ENCODE measurements at places on chromosomes 3 and 15. TPM values are rescaled to one million over a fixed set of nuclear protein-coding genes. Genes with fewer than 3 reads are reported as not detected.

GRCh38 chr3:79038057-79038456 is 729.7 kb downstream of the ROBO1 start:
- H3K27me3 ChIP-seq: no peaks in the 10 kb centered on the region
- H3K27ac ChIP-seq: no peak overlapping the region
- H3K36me3 ChIP-seq: no peaks in the 10 kb centered on the region
- H3K4me3 ChIP-seq: no peak overlapping the region
- peak; percentile 26 for DNase-seq

- H3K27ac ChIP-seq: no peak overlapping the region
- no peak overlapping the region for H3K4me3 ChIP-seq
- no peaks in the 10 kb centered on the region for H3K4me1 ChIP-seq
- peaks cover 37% of the 10 kb centered on the region for H3K27me3 ChIP-seq
- no peak for DNase-seq
Observed at GRCh38 chr15:72676838-72677237, 9.1 kb downstream of the HIGD2B start.

DNA sequence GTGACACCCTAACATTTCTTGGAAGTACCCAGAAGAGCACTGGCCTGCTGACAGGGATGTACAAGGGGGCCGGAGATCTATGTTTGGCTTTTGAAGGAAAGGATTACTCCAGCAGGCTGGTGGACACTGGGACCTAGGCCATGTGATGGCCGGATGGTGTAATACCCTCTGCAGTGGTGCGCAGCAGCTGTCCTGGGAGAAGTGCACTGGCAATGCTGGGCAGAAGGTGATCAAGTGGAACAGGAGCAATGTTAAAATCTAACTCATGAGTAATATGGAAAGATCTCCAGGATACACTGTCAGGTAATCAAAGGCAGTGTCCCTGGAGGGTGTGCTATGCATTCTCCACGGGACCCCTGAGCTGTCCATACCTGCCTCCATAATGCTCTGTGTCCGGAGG is 71.2 kb upstream of the POMGNT2 start:
- H3K36me3 ChIP-seq: no peaks in the 10 kb centered on the region
- H3K4me3 ChIP-seq: no peak overlapping the region
- no peak for DNase-seq
- no peak overlapping the region for H3K27ac ChIP-seq

GRCh38 chr3:38152609-38153008 is 12.7 kb upstream of the OXSR1 start:
- no peak overlapping the region for H3K27ac ChIP-seq
- H3K4me3 ChIP-seq: no peak overlapping the region
- no peaks in the 10 kb centered on the region for H3K27me3 ChIP-seq
- no peaks in the 10 kb centered on the region for H3K36me3 ChIP-seq
- H3K4me1 ChIP-seq: no peaks in the 10 kb centered on the region

DNA sequence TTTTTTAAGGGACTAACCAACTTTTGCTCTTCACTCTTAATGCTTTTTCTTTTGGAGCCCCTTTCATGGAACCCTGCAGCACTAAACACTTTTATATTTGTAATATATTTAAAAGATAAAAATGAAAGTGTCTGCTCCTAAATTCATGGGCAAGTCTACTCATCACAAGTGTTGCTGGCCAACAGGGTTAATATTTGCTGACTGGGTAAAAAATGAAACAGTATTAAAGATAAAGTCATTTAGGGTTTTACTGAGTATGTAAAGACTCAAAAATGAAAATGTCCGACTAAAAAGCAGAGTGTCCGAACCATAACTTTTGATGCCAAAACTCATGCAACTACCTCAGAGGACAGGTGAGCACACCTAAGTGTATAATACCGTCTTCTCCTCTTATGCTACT is 54.0 kb downstream of the MOBP start:
- DNase-seq: no peak
- no peak overlapping the region for H3K4me3 ChIP-seq
- no peaks in the 10 kb centered on the region for H3K4me1 ChIP-seq
- no peak overlapping the region for H3K27ac ChIP-seq
- H3K27me3 ChIP-seq: no peaks in the 10 kb centered on the region
- H3K36me3 ChIP-seq: no peaks in the 10 kb centered on the region

GRCh38 chr15:80444680-80445251 is 40.6 kb downstream of the ARNT2 start:
- no peak overlapping the region for H3K4me3 ChIP-seq
- no peak for DNase-seq

DNA sequence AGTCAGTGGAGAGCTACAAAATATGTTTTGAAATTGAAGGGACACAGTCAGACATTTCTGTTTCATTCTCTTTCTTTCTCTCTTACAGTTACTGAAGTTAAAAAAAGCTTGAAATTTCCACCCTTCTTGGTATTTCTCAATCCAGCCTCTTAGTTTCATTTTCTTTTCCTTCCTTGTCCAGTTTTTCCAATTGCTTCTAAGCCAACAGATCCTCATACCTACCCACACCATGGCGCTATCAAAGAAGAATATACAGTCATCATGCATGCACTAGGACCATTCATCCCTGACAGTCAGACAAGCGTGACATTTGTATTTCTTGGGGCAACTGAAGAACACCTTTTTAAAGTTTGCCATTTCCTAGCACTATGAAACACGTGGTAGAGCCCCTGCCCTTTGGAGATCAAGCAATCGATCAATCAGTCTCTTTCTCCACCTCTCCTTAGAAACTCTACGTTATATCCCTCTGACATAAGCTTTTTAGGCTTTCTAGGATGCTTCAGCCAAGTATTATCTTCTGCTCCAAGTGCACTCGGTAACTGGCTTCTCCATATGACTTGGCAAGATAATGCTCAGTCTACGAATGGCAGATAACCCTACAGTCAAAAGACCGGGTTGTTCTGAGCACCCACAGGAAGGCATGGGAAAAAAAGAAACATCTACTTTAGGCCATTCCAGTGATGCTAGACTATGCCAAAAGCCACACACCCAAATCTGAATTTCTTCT is 65.4 kb downstream of the FBN1 start:
- H3K27me3 ChIP-seq: no peaks in the 10 kb centered on the region
- H3K4me3 ChIP-seq: no peak overlapping the region
- peak; percentile 27 for DNase-seq
- no peak overlapping the region for H3K27ac ChIP-seq
- peaks cover 1% of the 10 kb centered on the region for H3K36me3 ChIP-seq
- peaks cover 7% of the 10 kb centered on the region for H3K4me1 ChIP-seq

- no peak overlapping the region for H3K27ac ChIP-seq
- no peaks in the 10 kb centered on the region for H3K4me1 ChIP-seq
- H3K36me3 ChIP-seq: no peaks in the 10 kb centered on the region
Observed at GRCh38 chr15:29376590-29376989, 107.0 kb upstream of the NSMCE3 start.

DNA sequence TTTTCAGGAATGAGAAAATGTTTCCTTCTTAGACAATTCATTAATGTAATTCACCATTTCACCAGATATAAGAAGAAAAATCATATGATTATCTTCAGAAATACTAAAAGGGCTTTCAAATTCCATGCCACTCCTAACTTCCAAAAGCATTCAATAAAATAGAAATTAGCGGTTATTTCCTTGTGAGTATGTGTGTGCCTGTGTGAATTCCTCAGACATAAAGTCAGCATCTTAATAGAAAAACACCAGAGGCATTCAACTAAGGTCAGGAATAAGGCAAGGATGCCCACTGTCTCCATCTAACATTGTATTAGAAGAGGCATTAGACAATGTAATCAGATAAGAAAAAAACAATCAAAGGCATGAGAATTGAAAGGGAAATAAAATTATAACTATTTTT is 88.4 kb downstream of the PLCH1 start:
- no peaks in the 10 kb centered on the region for H3K27me3 ChIP-seq
- H3K36me3 ChIP-seq: no peaks in the 10 kb centered on the region
- no peak overlapping the region for H3K27ac ChIP-seq
- H3K4me1 ChIP-seq: no peaks in the 10 kb centered on the region
- DNase-seq: no peak
- no peak overlapping the region for H3K4me3 ChIP-seq

GRCh38 chr3:156862338-156862737 is 36.2 kb downstream of the LEKR1 start:
- H3K27ac ChIP-seq: no peak overlapping the region
- DNase-seq: no peak
- H3K4me3 ChIP-seq: no peak overlapping the region

DNA sequence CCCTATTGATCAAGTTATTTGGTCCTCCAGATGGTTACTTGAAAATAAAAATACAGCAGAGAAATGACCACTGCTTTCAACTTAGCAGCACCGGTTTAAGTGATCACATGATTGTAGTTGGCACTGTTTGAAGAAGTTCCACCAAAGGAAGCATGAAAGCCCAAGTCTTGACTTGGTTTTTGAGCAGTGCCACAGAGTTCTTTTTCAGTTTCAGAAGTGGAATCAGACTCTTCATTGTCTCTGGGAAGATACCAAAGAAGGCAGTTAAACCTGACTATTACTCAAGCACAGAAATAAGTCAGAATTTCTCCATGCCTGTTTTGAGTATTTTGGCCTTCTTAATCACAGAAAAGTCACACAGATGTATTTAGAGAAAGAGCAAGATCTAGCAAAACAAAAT is 66.7 kb downstream of the BBX start:
- H3K36me3 ChIP-seq: peaks cover 2% of the 10 kb centered on the region
- no peaks in the 10 kb centered on the region for H3K27me3 ChIP-seq
- no peak overlapping the region for H3K4me3 ChIP-seq
- no peak for DNase-seq
- H3K27ac ChIP-seq: no peak overlapping the region

DNA sequence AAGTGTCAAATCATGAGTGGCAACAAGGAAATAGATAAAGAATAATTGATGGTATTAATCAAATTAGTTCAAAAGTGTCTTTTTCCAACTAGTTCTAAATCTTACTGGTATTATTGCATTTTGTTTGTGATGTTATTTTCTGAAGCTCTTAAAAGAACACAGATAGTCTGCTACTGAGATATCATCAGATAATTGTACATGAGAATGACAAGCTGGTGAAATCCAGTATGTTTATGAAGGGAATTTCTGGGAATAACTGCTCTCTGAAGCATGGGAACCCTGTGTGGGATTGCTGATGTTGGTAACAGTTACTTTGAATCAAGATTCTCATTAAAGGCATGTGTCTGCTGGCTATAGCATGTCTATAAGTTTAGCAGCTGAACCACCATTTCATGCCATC is 190.3 kb upstream of the CDIN1 start:
- H3K36me3 ChIP-seq: no peaks in the 10 kb centered on the region
- no peaks in the 10 kb centered on the region for H3K4me1 ChIP-seq
- H3K27ac ChIP-seq: no peak overlapping the region
- H3K27me3 ChIP-seq: no peaks in the 10 kb centered on the region

GRCh38 chr3:172776049-172776717 is 25.7 kb downstream of the ECT2 start:
- H3K27me3 ChIP-seq: no peaks in the 10 kb centered on the region
- H3K36me3 ChIP-seq: peaks cover 2% of the 10 kb centered on the region
- peaks cover 8% of the 10 kb centered on the region for H3K4me1 ChIP-seq
- no peak overlapping the region for H3K4me3 ChIP-seq
- H3K27ac ChIP-seq: peak overlapping the region; percentile 80

DNA sequence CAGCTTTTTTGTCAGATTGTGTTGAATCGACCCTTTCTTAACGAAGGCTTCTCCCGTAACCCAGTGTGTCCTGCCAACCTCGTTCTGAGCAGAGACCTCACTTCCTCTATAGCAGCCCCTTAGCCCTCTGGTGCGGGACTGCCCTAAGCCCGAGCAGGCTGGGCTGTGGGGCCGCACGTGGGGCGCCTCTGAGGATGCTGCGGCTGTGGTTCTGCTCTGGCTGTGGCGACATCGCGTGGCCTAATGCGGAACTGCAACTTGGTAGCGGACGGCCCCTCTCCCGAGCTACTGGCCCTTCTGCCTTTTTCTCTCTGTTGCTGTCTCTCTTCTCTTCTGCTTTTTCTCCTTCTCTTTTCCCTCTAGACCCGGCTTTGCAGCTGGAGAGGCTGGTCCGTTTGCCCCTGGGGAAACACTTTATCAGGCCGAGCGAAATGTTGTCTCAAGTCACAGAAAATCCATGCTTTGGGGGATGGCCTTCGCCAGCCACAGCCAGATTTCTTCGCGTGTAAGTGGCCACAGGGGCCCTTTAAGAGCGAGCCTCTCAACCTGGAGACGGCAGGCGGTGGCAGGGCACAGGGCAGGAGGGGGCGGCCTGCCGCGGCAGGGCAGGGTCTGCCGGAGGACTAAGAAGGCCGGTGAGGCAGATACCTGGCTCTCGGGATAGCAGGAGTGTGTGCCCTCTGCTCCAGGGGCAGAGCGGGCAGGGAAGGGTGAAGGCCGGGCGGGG is 19.4 kb upstream of the KIF23 start:
- peaks cover 8% of the 10 kb centered on the region for H3K36me3 ChIP-seq
- no peaks in the 10 kb centered on the region for H3K27me3 ChIP-seq
- peak; percentile 64 for DNase-seq
- H3K4me1 ChIP-seq: peaks cover 12% of the 10 kb centered on the region
- no peak overlapping the region for H3K4me3 ChIP-seq
- H3K27ac ChIP-seq: no peak overlapping the region

DNA sequence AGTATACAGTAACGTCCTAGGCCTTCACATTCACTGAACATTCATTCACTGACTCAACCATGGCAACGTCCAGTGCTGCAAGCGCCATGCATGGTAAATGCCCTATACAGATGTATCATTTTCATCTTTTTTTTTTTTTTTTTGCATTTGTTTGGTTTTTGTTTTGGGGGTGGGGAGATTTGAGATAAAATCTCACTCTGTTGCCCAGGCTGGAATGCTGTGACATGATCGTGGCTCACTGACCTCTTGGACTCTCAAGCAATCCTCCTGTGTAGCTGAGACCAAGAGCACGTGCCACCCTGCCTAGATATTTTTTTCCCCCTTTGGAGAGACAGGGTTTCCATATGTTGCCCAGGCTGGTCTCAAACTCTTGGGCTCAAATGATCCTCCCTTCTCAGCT is 37.4 kb downstream of the SUSD5 start:
- no peaks in the 10 kb centered on the region for H3K4me1 ChIP-seq
- H3K36me3 ChIP-seq: no peaks in the 10 kb centered on the region
- DNase-seq: no peak
- no peak overlapping the region for H3K27ac ChIP-seq
- no peak overlapping the region for H3K4me3 ChIP-seq

- no peak overlapping the region for H3K4me3 ChIP-seq
- no peak overlapping the region for H3K27ac ChIP-seq
- no peaks in the 10 kb centered on the region for H3K36me3 ChIP-seq
Observed at GRCh38 chr3:46283881-46284450, 41.7 kb downstream of the CCR3 start.

GRCh38 chr15:44471885-44472455 is 44.5 kb downstream of the CTDSPL2 start:
- no peaks in the 10 kb centered on the region for H3K27me3 ChIP-seq
- no peak for DNase-seq
- no peaks in the 10 kb centered on the region for H3K4me1 ChIP-seq
- H3K36me3 ChIP-seq: peaks cover 7% of the 10 kb centered on the region

DNA sequence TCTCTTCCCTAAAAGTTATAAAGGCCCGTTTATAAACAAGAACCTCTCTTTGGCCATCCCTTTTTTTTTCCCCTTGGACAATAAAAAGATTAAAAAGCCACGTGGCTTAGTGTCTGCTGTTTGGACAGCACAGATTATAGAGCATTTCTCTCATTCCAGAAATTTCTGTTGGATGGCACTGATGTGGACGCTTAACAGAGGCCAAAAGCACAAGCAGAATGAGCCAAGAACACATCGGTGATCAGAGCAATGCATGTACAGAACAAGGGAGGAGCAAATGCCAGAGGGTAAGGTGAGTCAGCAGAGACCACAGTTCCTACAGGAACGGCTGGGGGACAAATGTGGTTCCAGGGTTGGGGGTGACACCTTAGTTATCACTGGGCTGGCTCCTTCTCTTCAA is 30.3 kb upstream of the CTNNB1 start:
- peaks cover 5% of the 10 kb centered on the region for H3K27me3 ChIP-seq
- H3K36me3 ChIP-seq: no peaks in the 10 kb centered on the region
- H3K4me3 ChIP-seq: no peak overlapping the region

The ARGFX gene
- not detected for total RNA-seq

The RARRES1 gene
- total RNA-seq: 1.9 TPM

The ITGA11 gene
- 2.5 TPM for total RNA-seq

The CFAP100 gene
- not detected for total RNA-seq

The C15orf39 gene
- total RNA-seq: 1.3 TPM

The GRIP2 gene
- total RNA-seq: under 0.01 TPM

The ACKR4 gene
- total RNA-seq: 0.18 TPM

The CMSS1 gene
- total RNA-seq: 18.1 TPM
